ENCODE measurements at places on chromosomes 1 and 21. TPM values are rescaled to one million over a fixed set of nuclear protein-coding genes. Genes with fewer than 3 reads are reported as not detected.

DNA sequence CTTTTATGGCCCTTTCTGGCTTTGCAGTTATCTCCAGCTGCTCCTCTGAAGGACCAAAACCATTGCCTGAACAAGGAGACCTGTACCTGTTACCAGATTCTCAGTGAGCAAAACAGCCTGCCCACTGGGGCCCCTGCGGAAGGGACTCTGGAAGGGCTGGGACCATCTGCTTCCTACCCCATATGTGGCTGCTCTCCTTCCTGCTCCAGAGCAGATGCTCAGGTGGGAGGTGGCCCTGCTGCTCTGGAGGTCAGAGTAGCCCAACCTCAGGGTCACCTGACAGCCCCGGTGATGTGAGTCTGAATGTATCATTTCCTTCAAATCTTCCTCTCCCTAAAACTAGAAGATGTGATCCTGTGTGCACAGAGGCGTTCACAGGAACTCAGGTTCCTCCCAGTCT lies 33.6 kb downstream of the PRDM16 start:
- H3K36me3 ChIP-seq: no peaks in the 10 kb centered on the region
- H3K4me1 ChIP-seq: no peaks in the 10 kb centered on the region
- H3K27ac ChIP-seq: no peak overlapping the region
- no peaks in the 10 kb centered on the region for H3K27me3 ChIP-seq

TPR gene
- total RNA-seq: 79.2 TPM

GRCh38 chr1:204589409-204590038 lies 73.3 kb downstream of the MDM4 start:
- DNase-seq: no peak
- H3K27me3 ChIP-seq: no peaks in the 10 kb centered on the region
- no peaks in the 10 kb centered on the region for H3K4me1 ChIP-seq
- no peaks in the 10 kb centered on the region for H3K36me3 ChIP-seq
- no peak overlapping the region for H3K4me3 ChIP-seq

DNA sequence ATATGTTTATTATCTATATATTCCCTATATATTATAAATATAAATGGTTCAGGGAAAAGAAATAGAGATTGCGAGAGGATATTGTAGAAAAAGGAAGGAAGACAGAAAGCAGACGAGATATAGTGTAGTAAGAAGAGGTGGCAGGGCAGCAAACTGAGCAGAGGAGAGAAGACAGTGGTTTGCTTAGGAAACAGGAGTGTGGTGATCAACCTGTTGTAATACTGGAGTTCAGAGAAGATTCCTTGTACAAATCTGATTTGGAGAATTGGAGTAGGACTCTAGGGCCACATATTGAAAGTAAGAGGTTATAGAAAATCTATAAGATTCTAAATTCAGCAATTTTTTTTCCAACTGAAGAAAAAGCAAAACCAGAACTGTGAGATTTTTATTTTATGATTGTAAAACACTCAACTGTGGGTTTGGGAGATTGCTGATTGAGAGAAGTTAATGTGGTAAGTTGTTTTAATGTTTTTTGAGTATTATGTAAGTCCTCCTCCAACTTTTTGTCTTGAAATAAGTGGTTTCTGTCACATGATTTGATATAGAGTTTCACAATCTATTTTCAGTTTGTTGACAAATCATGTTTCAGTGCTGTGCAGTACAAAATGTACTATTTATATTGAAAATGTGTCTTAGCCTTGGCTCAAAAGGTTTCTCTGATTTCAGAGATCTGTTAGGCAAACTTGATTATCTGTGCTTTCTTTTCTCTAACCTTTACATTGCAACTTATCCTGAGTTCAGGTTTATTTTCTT lies 9.6 kb upstream of the AMY2B start:
- no peaks in the 10 kb centered on the region for H3K27me3 ChIP-seq
- peak overlapping the region; percentile 10 for H3K4me3 ChIP-seq
- H3K27ac ChIP-seq: peak overlapping the region; percentile 69
- H3K36me3 ChIP-seq: peaks cover 5% of the 10 kb centered on the region

- H3K4me3 ChIP-seq: no peak overlapping the region
- DNase-seq: no peak
- H3K4me1 ChIP-seq: no peaks in the 10 kb centered on the region
- H3K27me3 ChIP-seq: no peaks in the 10 kb centered on the region
These were observed 12.3 kb downstream of the DDX20 start for GRCh38 chr1:111768023-111768422.

GRCh38 chr1:185819798-185820197 lies 85.6 kb downstream of the HMCN1 start:
- H3K27ac ChIP-seq: no peak overlapping the region
- H3K4me1 ChIP-seq: peaks cover 5% of the 10 kb centered on the region
- H3K27me3 ChIP-seq: no peaks in the 10 kb centered on the region
- H3K36me3 ChIP-seq: no peaks in the 10 kb centered on the region
- H3K4me3 ChIP-seq: no peak overlapping the region

DNA sequence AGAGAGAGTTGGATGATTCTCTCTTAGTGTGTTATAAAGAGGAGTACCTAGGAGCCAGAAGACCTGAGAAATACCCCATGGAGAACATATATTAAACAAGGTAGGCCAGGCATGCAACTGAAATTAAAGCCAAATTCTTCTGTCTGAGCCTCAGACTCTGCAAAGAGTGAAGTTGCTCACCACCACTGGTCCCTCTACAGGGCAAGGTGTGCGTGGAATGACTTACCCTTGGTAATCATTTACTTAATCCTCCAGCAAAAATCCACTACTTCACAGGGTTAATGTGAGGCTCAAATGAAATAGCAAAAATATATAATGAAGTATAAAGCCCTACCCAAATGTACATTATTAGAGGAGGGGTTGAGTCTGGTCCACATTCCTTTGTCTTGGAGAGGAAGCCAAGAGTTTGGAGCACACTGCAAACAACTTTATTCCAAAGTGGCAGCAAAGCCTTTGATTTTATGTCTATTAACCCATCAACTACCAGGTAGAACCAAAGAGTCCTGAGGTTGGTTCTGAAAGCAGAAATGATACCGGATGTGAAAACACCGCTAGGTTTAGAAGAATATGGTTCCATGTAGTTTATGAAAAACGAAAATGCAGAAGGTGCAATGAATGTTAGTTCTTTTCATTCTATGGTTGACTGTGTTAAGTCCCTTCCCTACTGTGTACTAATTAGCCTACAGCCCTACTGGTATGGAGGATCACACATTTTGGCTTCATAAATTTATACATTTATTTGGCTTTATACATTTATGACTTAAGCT lies 8.5 kb downstream of the SSR2 start:
- peak overlapping the region; percentile 12 for H3K27ac ChIP-seq
- H3K4me1 ChIP-seq: peaks cover 9% of the 10 kb centered on the region
- H3K27me3 ChIP-seq: no peaks in the 10 kb centered on the region
- H3K36me3 ChIP-seq: peaks cover 100% of the 10 kb centered on the region
- H3K4me3 ChIP-seq: no peak overlapping the region

SPATA21 gene
- total RNA-seq: not detected

SLC2A5 gene
- 1.7 TPM for total RNA-seq

SLC35F3 gene
- 0.41 TPM for total RNA-seq

OR2L8 gene
- total RNA-seq: not detected

- no peaks in the 10 kb centered on the region for H3K4me1 ChIP-seq
- H3K27me3 ChIP-seq: no peaks in the 10 kb centered on the region
- H3K36me3 ChIP-seq: no peaks in the 10 kb centered on the region
- H3K27ac ChIP-seq: no peak overlapping the region
These were observed 28.2 kb upstream of the LGALS8 start for GRCh38 chr1:236495467-236496112.

GRCh38 chr1:240495601-240496000 lies 116.4 kb downstream of the GREM2 start:
- H3K4me3 ChIP-seq: no peak overlapping the region
- no peak for DNase-seq
- H3K27me3 ChIP-seq: no peaks in the 10 kb centered on the region
- no peaks in the 10 kb centered on the region for H3K36me3 ChIP-seq
- no peak overlapping the region for H3K27ac ChIP-seq

- H3K4me1 ChIP-seq: no peaks in the 10 kb centered on the region
- no peak overlapping the region for H3K27ac ChIP-seq
These were observed 23.2 kb upstream of the LRP8 start for GRCh38 chr1:53350853-53351767.

GRCh38 chr1:55039342-55040082 lies at the start of gene PCSK9:
TSS of gene PCSK9 (plus strand) at chr1:55039548. CDS start at chr1:55039838, 290 bp downstream.
- no peaks in the 10 kb centered on the region for H3K36me3 ChIP-seq
- H3K4me1 ChIP-seq: peaks cover 7% of the 10 kb centered on the region
- peaks cover 42% of the 10 kb centered on the region for H3K27me3 ChIP-seq
- peak within 1 kb of the TSS; percentile 52 for H3K4me3 ChIP-seq

LRRC71 gene
- total RNA-seq: 5.3 TPM

GRCh38 chr1:24965571-24965930 lies 35.5 kb upstream of the RUNX3 start:
- no peaks in the 10 kb centered on the region for H3K4me1 ChIP-seq
- no peak overlapping the region for H3K27ac ChIP-seq
- no peak for DNase-seq
- H3K4me3 ChIP-seq: peak overlapping the region; percentile 23

SPATA45 gene
- not detected for total RNA-seq

MXRA8 gene
- 39.3 TPM for total RNA-seq

DNA sequence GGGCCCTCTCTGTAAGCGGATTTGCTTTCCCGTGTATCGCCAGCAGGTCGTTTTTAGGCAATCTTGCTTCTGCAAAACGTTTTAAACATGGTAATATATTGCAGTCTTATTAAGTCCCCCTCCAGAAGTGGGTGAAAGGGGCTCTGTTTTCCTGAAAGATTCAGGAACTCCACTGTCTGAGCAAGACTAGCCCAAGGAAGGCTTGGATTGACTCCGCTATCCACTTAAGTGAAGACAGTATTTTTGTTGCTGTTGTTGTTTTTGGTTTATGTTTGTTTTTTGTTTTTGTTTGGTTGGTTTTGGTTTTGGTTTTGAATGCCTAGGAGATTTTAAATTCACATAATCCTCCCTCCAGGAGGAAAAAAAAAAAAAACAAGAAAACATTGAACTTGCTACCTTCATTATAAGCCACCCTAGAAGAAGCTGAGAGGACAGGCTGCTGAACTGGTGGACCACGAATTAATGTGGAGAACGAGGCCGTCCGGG lies 29.1 kb upstream of the NFIA start:
- H3K27ac ChIP-seq: peak overlapping the region; percentile 92
- H3K4me3 ChIP-seq: peak overlapping the region; percentile 60
- peaks cover 61% of the 10 kb centered on the region for H3K4me1 ChIP-seq
- no peaks in the 10 kb centered on the region for H3K27me3 ChIP-seq
- no peaks in the 10 kb centered on the region for H3K36me3 ChIP-seq

DOCK7 gene
- total RNA-seq: 36.5 TPM

DNA sequence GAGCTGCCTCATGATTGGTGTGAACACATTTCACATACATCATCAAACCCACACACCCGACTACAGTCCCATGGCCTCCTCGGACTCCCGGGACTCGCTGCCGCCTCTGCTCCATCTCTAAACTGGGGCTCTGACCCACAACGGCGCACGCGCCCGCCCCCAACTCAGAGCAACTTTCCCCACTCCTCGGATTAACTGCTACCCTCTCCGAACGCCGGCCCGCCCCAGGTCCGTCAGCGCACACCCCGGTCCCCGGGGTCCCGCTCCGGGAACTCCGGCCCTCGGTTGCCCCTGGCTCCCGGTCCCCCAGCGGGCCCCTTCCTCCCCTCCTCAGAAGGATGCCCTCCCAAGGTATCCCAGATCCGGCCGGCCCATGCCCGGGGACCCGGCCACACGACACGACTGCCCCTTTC lies 740 bp downstream of the DSTYK start:
- H3K36me3 ChIP-seq: no peaks in the 10 kb centered on the region
- H3K4me3 ChIP-seq: peak overlapping the region; percentile 90
- no peak for DNase-seq
- H3K27ac ChIP-seq: peak overlapping the region; percentile 95
- no peaks in the 10 kb centered on the region for H3K27me3 ChIP-seq

SLFNL1 gene
- total RNA-seq: 4.8 TPM

HAO2 gene
- not detected for total RNA-seq

DNA sequence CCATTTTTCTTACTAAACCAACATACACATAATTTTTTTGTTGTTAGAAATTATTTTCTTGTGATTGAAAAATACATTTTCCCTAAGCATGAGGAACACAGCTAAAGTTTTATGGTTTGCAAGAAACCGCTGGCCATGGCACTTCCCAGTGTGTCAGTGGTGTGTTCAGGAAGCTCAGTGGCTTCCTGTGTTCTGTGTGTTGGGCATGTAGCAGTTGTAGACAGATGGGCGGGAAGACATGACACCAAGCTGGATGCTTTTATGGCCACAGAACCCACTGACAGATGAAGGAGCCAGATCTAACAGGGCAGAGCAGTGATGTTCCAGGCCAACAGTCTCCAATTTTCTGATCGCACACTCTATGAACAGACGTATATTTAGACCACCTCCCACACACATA lies 119.8 kb downstream of the GALNT2 start:
- DNase-seq: no peak
- H3K4me3 ChIP-seq: no peak overlapping the region
- no peaks in the 10 kb centered on the region for H3K36me3 ChIP-seq
- H3K27ac ChIP-seq: peak overlapping the region; percentile 50
- H3K27me3 ChIP-seq: no peaks in the 10 kb centered on the region
- H3K4me1 ChIP-seq: peaks cover 44% of the 10 kb centered on the region

DPT gene
- total RNA-seq: 18.6 TPM

DNA sequence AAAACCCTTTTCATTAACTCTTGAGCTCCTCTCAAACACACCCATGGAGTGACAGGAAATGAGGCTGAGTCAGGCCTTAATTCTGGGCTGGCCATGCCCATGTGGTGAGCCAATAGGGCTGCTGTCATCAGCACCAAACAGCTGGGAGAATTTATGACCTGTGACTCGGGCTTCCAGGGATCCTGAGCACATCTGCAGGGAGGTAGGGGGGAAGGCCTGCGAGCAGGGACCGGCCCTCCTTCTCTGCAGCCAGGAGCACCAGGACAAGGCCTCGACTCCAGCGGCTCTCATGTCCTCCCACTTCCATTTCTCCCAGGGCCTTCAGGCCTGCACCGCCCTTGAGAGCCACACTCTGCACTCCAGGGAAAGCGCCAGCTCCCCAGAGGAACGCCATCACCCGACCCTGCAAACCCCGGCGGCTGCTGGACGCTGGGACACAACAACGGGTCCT lies 14.6 kb downstream of the RIPK4 start:
- no peak for DNase-seq
- no peak overlapping the region for H3K27ac ChIP-seq
- no peaks in the 10 kb centered on the region for H3K27me3 ChIP-seq
- peaks cover 18% of the 10 kb centered on the region for H3K4me1 ChIP-seq
- no peak overlapping the region for H3K4me3 ChIP-seq

GRCh38 chr21:34649400-34649799 lies 19.4 kb upstream of the CLIC6 start:
- no peak overlapping the region for H3K4me3 ChIP-seq
- H3K27ac ChIP-seq: no peak overlapping the region
- H3K27me3 ChIP-seq: no peaks in the 10 kb centered on the region
- H3K36me3 ChIP-seq: no peaks in the 10 kb centered on the region
- DNase-seq: no peak

GRCh38 chr1:10304295-10304694 lies 93.9 kb downstream of the KIF1B start:
- no peak overlapping the region for H3K27ac ChIP-seq
- DNase-seq: no peak
- H3K27me3 ChIP-seq: no peaks in the 10 kb centered on the region
- no peak overlapping the region for H3K4me3 ChIP-seq
- peaks cover 45% of the 10 kb centered on the region for H3K36me3 ChIP-seq

DNA sequence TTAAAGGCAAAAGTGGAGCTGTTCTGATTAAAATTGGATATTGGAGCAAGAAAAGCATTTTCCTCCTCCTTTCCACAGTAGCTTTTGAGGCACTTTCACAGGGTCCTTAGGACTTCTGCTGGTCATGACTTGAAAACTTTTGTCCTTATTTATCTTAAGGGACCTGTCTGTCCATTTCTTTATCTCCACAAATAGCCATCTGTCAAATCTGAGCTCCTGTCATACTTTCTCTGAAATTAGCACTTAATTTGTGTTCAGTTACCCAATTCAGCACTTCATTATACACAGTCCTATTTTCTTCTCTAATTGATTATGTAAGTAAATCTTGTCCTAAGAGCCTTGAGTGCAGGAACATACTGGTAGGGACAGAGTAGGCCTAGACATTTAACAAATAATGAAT lies 9.8 kb downstream of the POU2F1 start:
- no peaks in the 10 kb centered on the region for H3K36me3 ChIP-seq
- peaks cover 54% of the 10 kb centered on the region for H3K4me1 ChIP-seq
- no peak for DNase-seq
- no peaks in the 10 kb centered on the region for H3K27me3 ChIP-seq

EEIG2 gene
- total RNA-seq: 20.0 TPM
